Stimulated activated CD8-positive, alpha-beta memory T cell treated with anti-CD3 and anti-CD28 coated beads, Interleukin-12 subunit alpha, Interleukin-12 subunit beta, amount 100 ng/mL, for 4 hours (primary cell): ENCODE measurements at places on chromosomes 7 and 10.

DNA sequence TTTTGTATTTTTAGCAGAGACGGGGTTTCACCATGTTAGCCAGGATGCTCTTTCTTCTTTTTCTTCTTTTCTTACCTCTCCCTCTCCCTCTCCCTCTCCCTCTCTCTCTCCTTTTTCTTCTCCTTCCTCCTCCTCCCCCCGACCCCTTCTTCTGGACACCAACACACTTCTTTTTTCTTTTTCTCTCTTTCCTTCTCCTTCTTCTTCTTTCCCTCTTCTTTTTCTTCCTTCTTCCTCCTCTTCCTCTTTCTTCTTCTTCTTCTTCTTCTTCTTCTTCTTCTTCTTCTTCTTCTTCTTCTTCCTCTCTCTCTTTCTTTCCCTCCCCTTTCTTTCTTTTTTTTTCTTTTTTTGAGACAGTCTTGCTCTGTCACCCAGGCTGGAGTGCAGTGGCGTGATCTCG lies 14.0 kb downstream of the MMD2 start:
- no peak for DNase-seq

DNA sequence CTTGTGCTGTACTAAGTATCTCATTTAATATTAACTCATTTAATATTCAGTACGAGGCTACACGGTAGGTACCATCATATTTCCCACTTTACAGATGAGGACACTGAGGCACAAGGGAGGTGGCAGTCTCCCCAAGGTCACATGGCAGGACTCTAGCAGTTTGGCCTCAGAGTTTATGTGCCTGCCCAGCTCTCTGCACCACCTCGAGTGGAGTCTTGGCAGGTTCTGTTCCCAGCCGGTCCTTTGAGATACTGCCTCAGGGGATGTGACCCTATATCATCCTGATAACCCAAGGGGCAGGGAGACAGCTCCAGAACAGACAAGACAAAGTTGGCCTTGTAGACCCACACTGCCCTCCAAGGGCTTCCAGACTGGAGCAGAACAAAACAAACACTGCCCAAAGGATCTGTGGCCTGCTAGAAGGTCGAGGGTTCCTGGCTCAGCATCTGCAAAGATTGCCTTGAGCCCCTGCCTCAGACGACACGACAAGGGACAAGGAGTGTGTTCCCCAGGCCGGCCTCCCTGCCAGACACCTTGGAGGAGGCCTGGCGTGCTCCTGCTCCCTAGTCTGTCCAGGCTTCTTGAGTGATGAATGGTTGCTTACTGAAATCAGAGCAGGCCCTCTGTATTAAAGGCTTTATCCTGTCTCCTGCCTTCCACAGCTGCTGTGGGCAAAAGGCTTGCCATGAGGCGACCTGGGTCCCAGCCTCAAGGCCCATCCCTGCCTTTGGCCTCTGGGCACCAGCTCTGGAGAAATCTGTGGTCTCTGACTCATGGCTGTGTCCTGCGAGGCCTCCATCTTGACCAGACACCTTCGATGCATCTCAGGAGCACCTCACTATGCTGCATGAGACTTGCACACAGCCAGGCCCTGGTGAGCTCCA lies 3.9 kb upstream of the PWWP2B start:
- no peak for DNase-seq

- DNase-seq: no peak
These were observed 227.7 kb downstream of the CUX1 start for GRCh38 chr7:102044984-102045673.

GRCh38 chr7:5012985-5013384 lies 32.7 kb upstream of the RBAK start:
- no peak for DNase-seq

- no peak for DNase-seq
These were observed 298.7 kb downstream of the THSD7A start for GRCh38 chr7:11533229-11533820.

GRCh38 chr10:361203-362081 lies 226.2 kb downstream of the ZMYND11 start:
- DNase-seq: no peak

GRCh38 chr7:159015454-159016410 lies 128.9 kb downstream of the VIPR2 start:
- DNase-seq: no peak
